ENCODE measurements at places on chromosomes 3 and 15.

- no peak for DNase-seq
These were observed 40.4 kb upstream of the SKOR1 start for GRCh38 chr15:67784856-67785430.

DNA sequence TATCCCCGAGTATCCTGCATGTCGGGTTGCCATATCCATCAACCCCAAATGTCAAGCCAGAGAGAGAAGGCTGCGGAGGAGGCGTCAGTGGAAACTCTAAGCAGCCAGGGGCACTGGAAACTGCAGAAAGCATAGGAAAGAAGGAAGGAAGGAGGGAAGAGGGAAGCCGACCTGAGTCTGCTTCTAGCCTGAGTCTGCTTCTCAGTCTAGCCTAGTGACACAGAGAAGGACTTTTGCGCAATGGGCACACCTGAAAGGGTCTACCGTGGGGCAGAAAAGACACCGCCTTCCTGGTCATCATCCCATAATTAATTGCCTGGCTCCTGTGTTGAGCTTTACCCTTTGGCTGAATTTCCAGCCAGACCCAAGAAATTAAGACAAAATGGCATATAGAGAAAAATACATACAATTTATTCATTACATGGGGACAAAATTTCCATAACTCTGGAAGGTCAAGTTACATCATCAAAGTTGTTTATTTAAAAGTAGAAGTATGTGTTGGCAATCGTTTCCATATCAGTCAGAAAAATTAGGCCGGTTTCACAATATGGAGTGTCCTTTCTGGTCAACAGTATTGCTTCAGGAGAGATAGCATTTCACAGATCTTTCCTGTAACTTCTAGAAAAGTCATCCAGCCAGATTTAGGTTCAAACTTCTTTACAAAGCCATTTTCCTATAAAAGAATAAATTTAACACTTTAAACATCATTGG is 10.3 kb downstream of the BCL2A1 start:
- no peak for DNase-seq

DNA sequence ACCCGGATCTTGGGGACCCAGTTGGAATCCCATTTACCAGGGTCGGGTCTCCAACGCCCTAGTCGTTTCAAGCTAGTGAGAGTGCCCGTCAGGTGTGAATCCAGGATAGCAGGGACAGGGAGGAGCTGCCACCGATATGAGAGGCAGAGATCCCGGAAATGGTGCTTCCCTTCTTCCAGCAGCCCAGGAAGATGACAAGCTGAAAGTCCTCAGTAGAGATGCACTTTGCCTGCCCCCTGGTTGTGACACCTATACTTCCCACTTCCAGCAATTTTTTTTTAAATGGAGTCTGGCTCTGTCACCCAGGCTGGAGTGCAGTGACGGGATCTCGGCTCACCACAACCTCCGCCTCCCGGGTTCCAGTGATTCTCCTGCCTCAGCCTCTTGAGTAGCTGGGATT is 503.0 kb downstream of the NTRK3 start:
- DNase-seq: no peak

- DNase-seq: no peak
These were observed 2.0 kb upstream of the MCF2L2 start for GRCh38 chr3:183430325-183430957.

GRCh38 chr15:84924077-84924731 is 39.7 kb downstream of the SLC28A1 start:
- DNase-seq: no peak

DNA sequence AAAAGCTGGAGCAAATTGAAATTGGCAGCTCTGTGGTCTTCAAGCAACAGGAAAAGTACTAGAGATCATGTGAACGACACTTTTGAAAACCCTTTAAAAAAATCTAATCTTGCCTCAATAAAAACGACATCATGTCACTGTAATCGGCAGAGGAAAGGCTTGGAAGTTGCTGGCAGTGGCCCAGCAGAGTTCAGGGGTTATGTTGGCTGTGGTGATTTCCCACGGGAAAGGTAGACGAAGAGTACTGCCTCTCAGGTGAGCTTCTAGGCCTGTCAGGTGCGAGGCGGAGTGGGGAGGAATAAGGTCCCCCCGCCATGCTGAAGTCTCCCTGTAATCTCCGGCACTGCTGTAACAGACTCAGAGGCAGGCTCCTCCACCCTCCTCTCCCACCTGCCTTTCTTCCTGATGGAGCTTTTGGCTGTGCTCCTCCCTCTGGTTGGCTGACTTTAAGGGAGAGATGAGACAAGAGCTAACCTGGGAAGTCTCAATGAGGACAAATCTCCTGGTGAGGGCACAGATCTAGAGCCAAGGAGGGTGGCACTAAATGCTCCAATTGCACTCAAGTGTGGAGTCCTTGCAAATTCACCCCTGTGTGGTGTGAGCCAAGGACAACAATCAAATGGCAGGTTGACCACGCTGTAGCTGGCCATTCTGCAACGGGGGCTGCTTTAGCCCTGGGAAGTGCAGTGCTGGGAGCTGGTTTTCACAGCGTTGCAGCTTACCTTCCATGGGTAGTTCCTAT is 18.7 kb upstream of the HES1 start:
- no peak for DNase-seq

- no peak for DNase-seq
These were observed 333.3 kb upstream of the THBS1 start for GRCh38 chr15:39247574-39247973.

DNA sequence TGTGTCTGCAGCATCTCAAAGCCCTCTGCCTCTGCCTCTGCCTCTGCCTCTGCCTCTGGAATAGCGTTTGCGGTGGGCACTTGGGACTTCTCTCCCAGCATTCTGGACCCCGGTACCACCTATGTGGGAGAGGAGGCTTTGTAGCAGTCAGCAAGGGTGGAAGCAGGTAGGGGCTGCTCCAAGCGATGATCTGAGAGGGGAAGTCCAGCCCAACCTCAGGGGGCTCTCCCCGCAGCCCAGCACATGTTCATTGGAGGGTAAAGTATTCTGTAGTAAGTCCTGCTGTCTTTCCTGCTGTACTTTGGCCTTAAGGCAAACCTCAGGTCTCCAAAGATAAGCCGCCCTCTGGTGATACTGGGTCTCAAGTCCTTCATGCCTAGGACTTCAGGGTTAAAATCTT is 68.6 kb downstream of the FAM174B start:
- no peak for DNase-seq

- no peak for DNase-seq
These were observed 286.1 kb downstream of the ZNF621 start for GRCh38 chr3:40810813-40811212.

- no peak for DNase-seq
These were observed 94.0 kb upstream of the VGLL4 start for GRCh38 chr3:11737742-11738141.

DNA sequence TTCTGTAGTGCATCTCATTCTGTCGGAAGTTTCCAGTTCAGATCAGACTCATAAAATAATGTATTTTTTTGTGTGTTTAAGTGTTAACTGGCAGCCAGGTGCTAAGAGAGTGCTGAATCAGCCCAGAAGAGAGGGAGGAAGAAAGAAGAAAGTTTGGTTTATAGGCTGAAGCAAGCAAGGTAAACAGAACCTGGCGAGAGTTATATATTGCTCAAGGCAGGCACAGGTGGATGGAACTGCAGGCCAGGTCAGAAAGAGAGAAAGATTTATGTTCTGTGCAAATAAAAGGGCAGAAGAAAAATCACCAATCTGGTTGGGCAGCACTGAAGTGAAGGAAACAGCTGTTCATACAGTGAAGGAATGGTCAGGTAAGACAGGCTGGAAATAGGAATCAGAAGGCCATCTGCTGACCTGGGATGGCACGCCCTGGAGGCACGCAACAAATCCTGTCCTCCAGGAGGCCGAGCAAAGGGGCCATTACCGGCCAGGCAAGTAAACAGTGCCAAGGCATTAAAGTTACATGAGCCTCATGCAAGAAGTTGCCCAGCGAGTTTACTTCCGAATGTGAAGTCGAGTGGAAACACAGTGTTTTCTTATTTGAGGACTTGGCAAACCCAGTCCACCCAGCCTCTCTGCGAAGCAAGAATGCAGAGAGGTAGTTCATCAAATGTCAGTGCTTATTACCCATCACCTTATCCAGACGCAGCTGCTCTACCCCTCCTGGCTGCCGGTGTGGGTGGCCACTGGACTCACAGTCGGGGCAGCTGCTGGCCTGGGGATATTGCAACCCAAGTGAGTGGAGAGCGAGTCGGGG is 309.8 kb downstream of the VPS13C start:
- DNase-seq: no peak

- DNase-seq: no peak
These were observed 8.1 kb upstream of the SELENOK start for GRCh38 chr3:53899750-53900149.

DNA sequence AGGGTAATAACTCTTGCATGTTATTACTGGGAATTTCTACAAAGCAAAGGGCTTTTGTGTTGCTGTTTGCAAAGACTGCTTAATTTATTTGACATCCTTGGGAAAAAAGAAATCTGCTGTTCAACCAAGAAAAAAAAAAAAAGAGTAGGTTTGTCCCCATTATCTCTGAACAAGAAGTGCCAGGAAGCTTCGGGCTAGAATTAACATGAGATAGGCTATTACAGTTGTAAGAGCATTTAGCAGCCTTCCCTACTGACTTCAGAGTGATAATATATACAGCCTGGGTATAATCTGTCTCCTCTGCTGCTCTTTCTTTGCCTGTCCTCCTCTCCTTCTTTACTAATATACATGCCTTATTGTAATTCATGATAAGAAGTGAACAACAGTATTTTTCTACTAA is 23.3 kb upstream of the CHMP2B start:
- no peak for DNase-seq

DNA sequence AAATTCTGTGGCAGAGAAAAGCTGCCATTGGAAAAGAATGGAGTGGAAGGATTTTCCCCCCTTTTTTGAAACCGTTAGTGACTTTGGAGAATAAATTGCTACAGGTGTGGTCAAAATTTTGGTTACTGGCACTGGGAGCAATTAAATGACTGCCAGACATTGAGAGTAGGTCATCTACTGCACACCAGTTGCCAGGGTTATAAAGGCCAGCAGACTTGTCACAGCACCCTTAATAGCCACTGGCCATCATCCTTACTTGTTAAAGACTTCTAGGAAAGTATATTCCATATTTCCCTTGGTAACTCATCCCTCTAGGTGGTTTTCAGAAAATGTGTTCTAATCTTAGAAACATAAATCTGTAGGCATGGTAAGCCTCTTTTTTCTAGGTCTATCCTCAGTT is 8.0 kb downstream of the PIK3CA start:
- DNase-seq: no peak

DNA sequence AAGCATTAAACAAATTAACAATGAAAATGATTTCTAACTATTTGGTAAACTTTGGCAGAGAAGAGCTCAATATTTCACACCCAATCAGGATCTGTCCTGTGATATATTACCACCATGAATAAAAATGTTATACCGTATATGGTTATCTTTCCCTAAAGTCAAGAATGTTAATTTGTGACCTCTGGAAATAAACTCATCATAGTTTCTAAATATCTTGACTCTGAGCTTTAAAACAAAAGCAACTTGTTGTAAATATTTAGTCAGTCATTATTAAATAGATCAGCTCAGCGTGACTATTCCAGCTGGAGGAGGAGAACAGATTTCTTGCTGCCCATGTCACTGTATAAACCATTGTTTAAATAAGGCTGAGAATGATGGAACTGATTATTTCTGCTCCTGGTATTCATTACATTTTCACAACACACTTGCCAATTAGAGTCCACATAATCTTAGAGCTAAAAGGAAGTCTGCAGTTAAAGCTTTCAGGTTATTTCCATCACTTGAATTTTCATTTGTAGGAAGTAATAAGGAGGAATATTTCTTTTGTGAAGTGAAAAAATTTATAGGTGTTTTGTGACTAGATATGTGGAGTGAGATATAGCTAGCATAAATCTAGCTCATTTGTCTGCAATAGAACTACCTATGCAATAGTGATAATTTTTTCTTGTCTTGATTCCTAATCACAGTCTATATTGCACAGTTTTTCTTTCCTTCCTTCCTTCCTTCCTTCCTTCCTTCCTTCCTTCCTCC is 106.5 kb upstream of the P2RY1 start:
- no peak for DNase-seq

DNA sequence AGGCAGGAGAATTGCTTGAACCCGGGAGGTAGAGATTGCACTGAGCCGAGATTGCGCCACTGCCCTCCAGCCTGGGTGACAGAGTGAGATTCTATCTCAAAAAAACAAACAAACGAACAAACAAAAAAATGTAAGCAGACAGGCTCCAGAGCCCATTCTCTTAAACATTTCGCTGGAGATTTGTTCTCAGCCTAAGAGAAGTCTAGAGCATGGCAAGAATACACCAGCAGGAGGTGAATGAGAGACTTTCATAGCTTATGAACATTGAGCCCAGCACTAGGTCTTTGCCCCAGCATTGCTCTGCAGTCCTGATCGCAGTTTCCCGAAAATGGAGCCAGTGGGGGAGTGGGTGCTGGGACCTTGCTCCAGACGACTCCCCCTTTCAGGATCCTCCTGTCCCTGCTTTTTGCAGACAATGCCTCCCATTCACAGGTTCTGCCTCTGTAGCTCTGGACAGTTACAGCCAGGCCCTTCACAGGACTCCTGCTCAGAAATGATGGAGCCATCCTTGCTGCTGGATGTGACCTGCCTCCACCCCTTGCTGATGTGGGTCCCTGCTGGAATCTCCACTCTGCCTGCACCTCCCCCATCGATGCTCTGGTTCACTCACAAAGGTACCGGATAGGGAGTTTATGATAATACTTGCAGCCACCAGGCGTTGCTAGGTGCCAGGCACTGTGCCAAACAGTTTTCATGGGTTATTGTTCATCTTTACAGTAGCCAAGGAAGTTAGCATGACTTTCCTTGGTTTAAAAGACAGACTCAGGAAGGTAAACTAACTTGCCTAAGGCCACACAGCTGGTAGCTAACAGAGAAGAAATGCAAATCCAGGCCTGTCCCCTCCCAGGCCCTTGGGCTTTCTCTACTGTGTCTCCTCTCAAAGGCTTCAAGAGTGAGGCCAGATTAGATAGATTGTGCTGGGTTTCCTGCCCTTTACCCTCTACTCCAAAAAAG is 329.7 kb upstream of the TLE3 start:
- no peak for DNase-seq

- no peak for DNase-seq
These were observed 57.2 kb downstream of the PPP2R3A start for GRCh38 chr3:136022529-136023263.

DNA sequence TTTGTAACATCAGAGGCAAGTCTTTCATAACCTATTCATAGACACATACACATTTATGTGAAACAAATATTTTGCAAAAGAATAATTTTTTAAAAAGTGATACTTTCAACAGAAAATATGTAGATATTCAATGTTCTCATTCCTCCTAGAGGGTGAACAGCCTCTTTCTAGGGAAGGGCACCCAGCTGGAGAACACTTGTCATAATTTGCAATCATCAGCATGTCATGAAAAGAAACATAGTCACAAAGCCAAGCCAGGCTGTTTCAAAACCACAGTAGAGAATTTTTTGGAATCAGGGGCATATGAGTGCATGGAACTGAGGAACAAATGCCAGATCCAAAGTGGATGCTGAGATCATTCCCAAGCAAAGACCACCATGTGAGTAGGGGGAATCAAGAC is 406.9 kb upstream of the ADAMTS9 start:
- no peak for DNase-seq

DNA sequence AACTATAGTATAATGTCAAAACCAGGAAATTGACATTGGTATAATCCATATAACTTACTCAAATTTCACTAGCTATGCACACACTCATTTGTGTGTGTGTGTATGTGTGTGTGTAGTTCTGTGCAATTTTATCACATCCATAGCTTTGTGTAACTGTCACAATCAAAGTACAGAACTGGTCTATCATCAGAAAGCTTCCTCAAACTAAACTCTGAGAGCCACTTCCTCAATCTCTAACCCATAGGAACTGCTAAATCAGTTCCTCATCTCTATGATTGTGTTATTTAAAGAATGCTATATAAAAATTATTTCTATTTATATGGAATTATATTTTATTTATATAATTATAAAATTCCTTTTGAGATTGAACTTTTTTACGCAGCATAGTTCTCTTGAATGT is 18.1 kb downstream of the LNP1 start:
- no peak for DNase-seq

GRCh38 chr3:46280105-46280797 is 38.0 kb downstream of the CCR3 start:
- DNase-seq: no peak

Data from stimulated activated CD8-positive, alpha-beta memory T cell treated with anti-CD3 and anti-CD28 coated beads, Interleukin-7, amount 100 ng/mL, for 1 hour (primary cell).